Stimulated activated CD8-positive, alpha-beta memory T cell treated with anti-CD3 and anti-CD28 coated beads, Interleukin-4, amount 100 ng/mL, for 4 hours (primary cell): ENCODE measurements at places on chromosomes 5 and 9.

DNA sequence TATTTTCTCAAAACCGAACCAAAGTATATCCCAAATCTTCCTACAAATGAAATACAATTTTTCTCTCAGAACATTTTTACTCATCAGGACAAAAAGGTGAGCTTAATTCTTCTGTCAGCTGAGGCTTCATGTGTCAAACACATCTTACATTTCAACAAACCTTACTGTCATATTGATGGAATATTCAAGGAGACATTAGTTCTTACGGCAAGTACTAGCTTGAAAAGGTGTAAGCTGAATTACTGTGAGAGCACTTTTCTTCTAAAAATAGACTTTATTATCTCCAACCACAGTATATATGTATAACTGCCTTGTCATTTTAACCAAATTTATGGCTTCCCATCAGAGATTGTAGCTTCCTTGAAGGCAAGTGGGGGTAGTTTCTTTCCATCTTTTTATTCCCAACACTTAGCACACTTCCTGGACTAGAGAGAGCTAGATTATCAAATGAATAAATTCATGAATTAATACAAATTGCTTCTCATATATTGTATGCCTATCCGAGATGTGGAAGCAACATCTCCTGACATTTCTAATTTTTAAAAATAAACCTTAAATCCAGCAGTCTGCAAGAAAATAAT, 822.7 kb upstream of the DMAC1 start:
- DNase-seq: no peak

GRCh38 chr5:126988021-126988569, 42.3 kb downstream of the MARCHF3 start:
- DNase-seq: no peak

- DNase-seq: no peak
These were observed 41.1 kb downstream of the G3BP1 start for GRCh38 chr5:151812757-151813309.

GRCh38 chr9:128259156-128259555, 16.7 kb downstream of the GOLGA2 start:
- DNase-seq: no peak

DNA sequence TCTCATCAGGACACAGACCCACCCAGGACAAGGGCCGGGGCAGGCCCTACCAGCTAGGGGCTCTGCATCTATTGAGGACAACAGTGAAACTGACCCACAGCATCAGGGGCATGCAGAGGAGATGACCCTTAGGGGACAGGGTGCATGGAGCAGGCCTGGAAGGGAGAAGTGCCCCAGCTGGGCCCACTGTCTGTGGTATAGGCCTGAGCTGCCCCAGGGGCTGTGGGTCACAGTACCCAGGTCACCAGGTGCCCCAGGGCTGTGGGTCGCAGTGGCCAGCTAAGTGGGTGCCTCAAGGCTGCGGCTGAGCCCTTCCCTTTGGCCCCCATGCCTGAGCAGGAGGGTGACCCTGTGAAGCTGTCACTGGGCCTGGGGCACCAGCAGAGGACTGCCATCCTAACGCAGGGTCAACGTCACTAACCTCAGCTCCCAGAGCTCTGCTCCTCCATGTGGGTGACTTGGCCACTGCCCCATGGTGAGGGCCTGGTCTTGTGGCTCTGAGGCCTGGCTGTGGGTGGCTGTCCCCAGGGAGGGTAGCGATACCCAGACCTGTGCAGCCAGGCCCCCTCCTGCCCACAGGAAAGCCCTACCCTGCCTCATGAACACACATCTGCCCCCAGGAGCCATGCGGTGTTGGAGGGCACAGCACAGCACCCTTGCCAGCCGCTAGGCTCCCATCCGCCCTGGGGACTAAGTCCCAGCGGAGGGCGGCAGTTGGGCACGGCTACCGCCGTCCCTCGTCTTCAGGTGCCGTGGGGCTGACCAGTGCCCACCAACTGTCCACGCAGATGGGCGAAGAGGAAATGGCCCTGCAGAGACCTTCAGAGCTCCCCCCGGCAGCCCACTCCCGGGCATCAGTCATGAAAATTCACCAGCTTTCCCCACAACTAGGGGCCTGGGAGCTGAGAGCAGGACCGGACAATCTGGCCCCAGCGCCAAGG, 4.9 kb downstream of the EDF1 start:
- no peak for DNase-seq

GRCh38 chr9:15492485-15493150, 18.2 kb downstream of the PSIP1 start:
- no peak for DNase-seq

DNA sequence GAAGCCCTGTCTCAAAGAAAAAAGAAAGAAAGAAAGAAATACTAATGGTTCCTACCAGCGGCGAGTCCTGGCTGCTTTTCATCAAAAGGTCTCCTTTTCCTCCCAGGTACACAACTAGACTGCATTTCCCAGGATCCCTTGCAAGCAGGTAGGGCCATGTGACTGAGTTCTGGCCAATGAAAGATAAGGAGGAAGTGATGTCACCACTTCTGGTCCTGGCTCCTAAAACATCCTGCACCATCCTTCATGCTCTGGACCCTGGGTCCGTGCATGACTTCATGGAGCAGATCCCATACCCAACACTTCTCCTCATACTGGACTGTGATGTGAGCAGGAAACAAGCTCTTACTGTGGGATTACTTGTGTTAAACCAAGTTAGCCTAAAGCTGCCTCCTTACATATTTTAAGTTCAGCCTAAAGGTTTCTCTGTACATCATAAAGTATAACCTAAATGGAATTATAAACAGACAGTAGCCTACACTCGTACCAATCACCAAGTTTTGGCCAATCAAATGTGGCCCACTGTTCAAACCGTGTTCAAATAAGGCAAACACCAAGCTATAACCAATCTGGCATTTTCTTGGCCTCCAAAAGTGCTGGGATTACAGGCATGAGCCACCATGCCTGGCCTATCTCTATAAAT, 30.2 kb upstream of the FUBP3 start:
- no peak for DNase-seq

- DNase-seq: no peak
These were observed 611.6 kb downstream of the PRELID2 start for GRCh38 chr5:145223582-145223981.

GRCh38 chr9:110828264-110828663, 159.7 kb downstream of the MUSK start:
- DNase-seq: no peak

GRCh38 chr9:78399153-78399552, 102.2 kb downstream of the PSAT1 start:
- no peak for DNase-seq

DNA sequence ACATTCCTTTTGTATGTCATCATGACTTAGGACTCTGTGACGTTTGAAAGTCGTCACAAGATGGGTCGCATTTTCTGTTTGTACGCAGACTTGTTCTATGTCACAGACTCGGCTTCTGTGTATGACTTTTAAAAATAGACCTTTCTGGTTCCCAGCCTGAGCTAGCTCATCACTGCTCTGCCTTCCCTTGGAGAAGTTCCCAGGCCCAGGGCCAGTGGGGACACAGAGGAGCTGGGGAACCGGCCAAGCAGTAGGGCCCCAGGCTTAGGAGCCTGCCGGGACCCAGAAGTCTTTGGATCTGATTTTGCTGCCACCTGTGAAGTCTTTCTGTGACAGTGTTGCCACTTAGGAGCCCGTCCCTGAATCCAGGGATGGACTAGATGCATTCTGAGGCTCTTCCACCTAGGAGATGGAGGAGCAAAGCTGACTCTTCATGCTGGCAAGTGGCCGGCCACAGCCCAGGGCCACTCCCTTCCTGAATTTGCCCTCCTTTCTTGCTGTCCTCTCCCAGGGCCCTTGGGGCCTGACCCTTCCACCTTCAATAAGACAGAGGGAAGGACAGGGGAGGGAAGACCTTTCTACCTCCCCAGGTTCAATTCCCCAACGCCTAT, 18.1 kb upstream of the UBE2QL1 start:
- no peak for DNase-seq

- no peak for DNase-seq
These were observed 251.9 kb downstream of the NFIB start for GRCh38 chr9:14061936-14062585.

GRCh38 chr5:124200381-124200780, 546.1 kb downstream of the ZNF608 start:
- DNase-seq: no peak

DNA sequence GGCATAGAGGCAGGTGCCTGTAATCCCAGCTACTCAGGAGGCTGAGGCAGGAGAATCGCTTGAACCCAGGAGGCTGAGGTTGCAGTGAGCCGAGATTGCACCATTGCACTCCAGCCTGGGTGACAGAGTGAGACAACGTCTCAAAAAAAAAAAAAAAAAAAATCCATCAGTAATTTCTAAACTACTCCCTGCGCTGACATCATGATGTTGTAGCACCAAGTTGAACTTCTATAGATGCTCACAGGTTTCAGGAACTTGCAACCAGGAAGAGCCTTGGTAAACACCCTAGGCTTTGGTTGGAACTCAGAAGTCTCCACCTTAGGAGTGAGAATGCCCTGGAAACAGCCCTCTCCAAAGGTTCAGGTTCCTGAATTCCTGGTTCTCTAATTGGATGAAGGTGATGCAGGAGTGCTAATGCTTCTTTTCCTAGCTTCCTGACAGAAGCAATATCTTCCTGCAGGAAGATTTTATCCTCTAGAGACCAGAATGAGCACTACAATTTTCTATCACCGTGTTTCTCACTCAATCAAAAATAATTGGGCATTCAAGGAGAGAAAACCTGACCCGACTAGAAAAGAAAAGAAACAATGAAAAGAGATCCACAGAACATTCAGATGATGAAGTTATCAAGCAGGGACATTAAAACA, 469.6 kb downstream of the GADD45G start:
- no peak for DNase-seq

DNA sequence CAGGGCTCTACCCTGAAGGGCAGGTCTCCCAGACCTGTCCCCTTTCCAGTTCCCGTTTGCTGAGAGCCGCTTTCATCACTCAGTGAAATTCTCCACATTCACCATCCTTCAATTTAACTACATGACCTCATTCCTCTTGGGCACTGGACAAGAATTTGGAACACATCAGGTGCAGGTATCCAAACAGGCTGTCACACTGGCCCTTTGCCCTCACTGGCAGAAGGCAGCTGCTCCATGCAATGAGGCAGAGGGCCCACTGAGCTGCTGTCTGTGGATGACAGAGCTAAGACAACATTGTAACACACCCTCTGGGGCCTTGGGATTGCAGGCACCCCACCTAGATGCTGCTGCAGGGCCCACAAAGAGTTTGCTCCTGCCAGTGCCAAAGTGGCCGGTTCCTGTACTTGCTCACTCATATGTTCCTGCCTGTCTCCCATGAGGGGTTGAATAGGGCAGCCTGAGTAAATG, 55.1 kb downstream of the ACTL7B start:
- no peak for DNase-seq

GRCh38 chr5:28397502-28397941, 1359.1 kb upstream of the CDH9 start:
- no peak for DNase-seq
